Sigmoid colon (tissue), 7 donors: ENCODE measurements at places on chromosomes 2 and 18.

- no peak for DNase-seq
Observed at GRCh38 chr2:15557887-15558311, 3.2 kb downstream of the NBAS start.

DNA sequence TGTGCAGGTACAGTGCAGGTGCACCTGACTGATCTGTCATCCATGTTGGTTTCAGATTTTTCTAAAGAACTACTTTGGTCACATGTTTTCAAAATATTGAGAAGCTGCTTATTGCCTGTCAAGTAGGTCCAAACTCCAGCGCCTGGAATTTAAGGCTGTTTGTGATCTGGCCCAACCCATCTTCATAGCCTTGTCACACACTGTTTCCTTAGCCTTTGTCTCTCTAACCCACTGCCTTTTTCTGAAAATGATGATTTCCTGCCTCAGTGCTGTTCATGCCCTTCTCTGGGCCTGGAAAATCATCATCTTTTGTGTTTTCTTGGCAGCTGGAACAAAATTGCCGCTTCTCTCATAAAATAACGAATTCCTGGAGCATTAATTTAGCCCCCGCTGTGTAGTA is 7.2 kb downstream of the LIMS1 start:
- no peak for DNase-seq

DNA sequence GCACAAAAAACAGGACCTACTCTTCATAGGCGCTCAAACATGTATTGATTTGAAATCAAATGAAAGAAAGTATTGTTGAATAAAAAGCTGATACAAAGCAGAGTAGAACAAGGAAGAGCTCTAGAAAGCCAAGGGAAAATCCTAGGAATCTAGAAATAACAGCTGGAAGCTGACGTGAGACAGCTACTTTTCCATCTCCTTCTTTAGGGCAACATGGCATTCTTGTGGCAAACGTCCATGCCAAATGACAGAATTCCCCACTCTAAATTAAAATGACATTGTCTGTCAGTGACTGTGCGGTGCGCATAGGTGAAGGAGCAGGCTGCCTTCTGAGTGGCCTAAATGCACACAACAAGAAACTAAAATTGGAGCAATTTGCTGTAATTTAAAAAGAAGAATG is 557.4 kb downstream of the SOX11 start:
- no peak for DNase-seq

DNA sequence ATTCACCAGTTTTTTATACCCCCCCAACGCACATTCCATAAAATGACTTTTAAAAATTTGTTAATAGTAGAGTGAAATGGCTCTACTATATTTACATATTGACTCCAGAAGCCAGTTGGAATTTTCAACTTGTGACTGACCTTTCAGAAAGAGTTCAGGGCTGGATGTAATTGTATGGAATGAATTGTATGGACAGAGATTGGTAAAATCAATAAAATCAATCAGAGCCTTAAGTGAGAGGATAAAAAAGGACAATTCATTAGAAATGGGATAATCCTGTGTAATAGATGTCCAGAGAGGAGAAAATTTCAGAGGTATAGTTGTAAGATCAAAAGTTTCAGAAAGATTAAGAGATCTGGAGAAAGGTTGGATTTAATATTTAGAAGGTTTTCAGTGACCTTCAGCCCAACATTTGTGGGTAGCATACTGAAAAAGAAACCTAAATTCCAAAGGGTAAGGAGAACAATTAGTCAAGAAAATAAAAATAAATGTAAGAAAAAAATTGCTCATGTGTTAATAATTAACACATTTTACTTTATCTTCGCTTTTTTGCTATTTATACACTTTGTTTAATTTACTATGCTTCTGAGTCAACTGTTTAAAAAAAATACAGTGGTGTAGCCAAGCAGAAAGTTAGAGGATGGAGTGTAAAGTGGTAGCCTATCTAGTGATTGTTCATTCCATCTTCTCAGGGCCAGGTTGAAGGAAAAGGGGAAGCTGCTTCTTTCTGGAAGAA is 385.4 kb upstream of the TMEFF2 start:
- no peak for DNase-seq

DNA sequence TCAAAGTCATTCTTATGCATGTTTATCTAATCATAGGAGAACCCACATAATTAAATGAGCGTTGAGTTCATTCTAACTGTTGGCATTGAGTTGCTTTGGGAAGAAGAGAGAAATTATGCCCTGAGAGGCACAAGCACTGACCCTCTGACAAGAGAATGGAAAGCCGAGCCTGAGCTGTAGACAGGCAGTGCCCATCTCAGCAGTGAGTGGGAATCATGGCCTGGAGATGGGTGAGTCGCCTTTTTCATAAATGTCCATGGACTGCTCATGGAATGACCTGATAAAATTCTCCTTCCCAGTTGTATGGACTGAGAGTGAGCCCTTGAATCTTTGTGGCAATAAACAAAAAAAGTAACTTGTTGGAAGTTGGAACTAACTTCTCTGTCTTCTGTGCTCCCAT is 21.4 kb upstream of the MYO3B start:
- no peak for DNase-seq

DNA sequence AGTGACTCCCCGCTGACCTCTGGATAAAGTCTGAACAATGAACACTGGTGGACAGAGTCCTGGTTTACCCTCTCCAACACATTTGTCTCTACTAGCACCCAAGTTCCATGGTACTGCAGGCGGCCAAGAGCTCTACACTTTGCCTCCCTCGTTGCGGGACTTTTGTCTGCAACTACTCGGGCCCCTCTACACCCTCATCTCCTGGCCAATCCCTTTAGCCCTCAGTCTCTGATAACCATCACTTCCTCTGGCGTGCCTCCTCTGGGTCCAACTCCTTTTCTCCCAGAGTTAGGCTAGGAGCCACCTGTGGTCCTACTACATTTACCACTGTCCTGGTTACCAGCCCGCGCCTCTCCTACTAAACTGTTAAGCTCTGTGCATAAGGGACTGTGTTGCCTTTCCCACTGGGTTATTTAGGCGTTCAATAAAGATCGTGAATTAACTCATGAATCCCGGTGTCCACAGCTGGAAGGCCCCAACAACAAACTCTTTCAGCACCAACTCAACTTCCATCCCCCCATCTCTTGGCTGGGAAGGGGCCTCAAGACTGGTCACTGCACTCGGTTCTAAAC is 757 bp downstream of the HDHD2 start:
- DNase-seq: no peak

DNA sequence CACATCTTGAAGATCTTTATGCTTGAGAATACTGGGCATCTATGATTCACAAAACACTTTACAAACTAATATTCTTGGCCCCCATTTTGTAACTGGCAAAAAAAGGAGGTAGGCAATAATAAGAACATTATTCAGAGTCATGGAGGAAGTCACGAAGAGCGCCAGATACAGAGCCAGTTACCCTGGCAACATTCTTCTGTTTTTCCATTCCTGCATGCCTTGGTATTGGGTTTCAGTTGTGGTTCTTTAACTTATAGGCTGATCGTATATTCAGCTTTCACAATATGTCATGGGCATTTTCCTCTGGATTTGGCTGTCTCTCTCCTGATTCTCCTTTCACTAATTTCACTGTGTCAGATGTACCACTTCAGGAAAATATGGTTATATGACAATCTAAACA is 234.7 kb downstream of the HRH4 start:
- no peak for DNase-seq
